Hematopoietic multipotent progenitor cell treated with erythropoietin and hydrocortisone succinate and interleukin-3 and kit ligand, for 6 days (in vitro differentiated cells): ENCODE measurements at places on chromosomes 1 and 21.
A peak's percentile ranks its signal among the peaks of the same experiment; 100 is the strongest.

DNA sequence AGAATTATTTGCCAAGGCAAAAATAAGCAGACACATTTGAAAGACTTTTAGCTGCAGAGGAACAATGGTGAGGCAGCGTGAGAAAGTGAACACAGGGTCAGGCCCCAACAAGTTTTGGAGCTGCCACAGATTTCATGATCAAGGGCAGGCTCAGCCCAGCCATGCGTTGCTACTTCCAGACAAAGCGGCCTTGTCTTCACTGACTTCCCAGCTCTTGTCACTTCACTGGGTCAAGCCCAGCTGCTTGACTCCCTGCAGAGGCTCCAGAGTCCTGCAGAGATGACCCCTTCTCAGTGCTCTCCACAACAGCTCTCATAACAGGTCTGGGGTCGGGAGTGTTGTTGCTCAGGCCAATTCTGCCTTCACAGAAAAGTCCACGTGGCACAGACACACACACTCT, 35.8 kb downstream of the HHAT start:
- DNase-seq, result no peak

DNA sequence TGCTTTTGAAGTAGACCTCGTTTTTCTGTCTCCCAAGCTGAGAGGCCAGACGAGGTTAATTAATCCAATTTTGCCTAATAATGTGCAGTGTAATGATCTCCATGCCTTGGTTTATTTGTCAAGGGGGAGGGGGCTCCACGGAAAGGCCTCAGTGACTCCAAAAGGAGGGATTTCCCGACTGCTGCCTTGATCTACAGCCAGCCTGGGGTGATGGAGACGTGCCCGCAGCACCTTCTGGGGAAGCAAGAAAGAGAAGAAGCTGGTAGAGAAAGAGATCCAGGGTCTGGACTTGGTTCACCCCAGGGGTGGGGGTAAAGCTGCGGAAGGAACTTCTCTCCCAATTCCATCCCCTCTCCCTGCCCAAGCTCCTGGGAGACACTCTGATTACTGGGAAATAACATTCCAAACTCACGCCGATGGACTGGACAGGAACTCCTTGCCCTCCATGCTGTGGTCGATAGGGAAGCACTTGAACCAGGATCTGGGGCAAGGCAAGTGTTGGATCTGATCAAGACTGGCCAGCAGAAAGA, 44.1 kb upstream of the SIM2 start:
- DNase-seq, result no peak

- no peak for DNase-seq
These were observed 3.8 kb downstream of the TRAF5 start for GRCh38 chr1:211330282-211330936.

GRCh38 chr1:204446413-204447111, 34.9 kb upstream of the PPP1R15B start:
- peak; percentile 87 for DNase-seq

- peak; percentile 14 for DNase-seq
These were observed 36.8 kb downstream of the KCNAB2 start for GRCh38 chr1:6082430-6082971.

- peak; percentile 8 for DNase-seq
These were observed 59.0 kb upstream of the BACE2 start for GRCh38 chr21:41108668-41109585.

DNA sequence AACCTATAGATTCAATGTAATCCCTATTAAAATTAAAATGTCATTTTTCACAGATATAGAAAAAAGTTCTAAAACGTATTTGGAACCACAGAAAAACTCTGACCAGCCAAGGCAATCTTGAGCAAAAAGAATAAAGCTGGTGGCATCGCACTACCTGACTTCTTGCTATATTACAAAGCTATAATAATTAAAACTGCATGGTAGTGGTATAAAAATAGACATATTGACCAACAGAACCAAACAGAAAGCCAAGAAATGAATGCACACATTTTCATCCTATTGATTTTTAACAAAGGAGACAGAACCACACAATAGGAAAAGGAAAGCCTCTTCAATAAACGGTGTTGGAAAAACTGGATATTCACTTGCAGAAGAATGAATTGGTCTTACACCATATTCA, 9.2 kb upstream of the SHISAL2A start:
- no peak for DNase-seq
